Adipose tissue (tissue), 3 donors: ENCODE measurements at places on chromosomes 7 and 10. TPM values are rescaled to one million over a fixed set of nuclear protein-coding genes. Genes with fewer than 3 reads are reported as not detected.

Gene IL2RA
- polyA plus RNA-seq: 0.68 TPM

Gene CYP3A4
- 1.3 TPM for polyA plus RNA-seq

Gene DEPP1
- 190 TPM for polyA plus RNA-seq

Gene ANKRD61
- polyA plus RNA-seq: not detected

Gene CPXM2
- 0.82 TPM for polyA plus RNA-seq

Gene RHBDD2
- polyA plus RNA-seq: 43.4 TPM

Gene NACAD
- polyA plus RNA-seq: 0.95 TPM

Gene CCDC146
- polyA plus RNA-seq: 2.9 TPM

Gene PON1
- not detected for polyA plus RNA-seq

Gene FAM185A
- polyA plus RNA-seq: 2.8 TPM

Gene SH2D4B
- polyA plus RNA-seq: not detected

Gene TMEM130
- 0.11 TPM for polyA plus RNA-seq

Gene ATXN7L1
- 3.7 TPM for polyA plus RNA-seq

Gene CDK1
- 1.7 TPM for polyA plus RNA-seq
